NCI-H2171 treated with DMSO at 0.1 percent for 48 hours (cell line): ENCODE measurements at places on chromosomes 16 and 17.

DNA sequence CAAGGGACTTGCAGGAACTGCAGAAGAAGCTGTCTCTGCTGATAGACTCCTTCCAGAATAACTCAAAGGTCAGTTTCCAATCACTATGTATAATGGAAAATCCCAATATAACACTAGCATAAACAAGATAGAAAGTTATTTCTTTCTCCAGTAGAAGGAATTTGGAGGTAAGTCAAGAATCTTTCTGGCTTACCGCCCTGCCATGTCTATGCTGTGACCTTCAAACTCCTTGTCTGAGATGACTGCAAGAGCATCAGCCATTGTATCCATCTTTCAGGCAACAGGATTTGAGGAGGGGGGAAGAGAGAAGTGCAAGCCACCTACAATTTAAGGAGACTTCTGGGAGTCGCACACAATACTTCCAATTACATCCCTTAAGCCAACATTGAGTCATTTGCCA lies 2.7 kb downstream of the LDAF1 start:
- no peak for DNase-seq

DNA sequence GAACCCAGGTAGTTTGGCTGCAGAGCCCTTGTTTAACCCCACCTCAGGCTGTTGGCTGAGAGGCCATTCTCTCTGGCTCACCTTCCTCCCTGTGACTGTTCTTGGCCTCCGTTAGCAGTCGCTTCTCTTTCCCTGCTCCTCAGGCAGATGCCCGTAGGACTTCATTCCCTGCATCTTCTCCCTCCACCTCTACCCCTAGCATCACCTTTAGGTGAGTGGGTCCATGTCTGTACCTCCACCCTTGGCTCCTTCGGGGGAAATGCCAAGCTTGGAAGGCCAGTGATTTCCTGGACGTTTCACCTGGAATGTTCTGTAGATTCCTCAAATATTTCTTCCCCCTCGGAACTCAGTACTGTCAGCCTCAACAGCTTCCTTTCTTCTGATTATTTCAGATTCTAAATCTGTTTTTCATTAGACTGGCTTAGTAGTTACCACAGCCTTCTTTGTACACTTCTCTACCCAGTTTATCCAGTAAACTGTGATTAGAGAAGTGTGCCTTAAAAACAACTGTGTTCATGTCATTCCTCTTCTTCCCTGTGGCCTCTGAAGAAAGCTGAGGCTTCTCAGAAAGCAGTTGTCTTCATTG lies 227.9 kb downstream of the MSI2 start:
- DNase-seq, result no peak

- no peak for DNase-seq
Measured at GRCh38 chr16:82358606-82359221, 188.7 kb upstream of the MPHOSPH6 start.

- DNase-seq, result no peak
Measured at GRCh38 chr16:74296104-74296431, 546 bp upstream of the PSMD7 start.

- DNase-seq, result no peak
Measured at GRCh38 chr17:58488428-58488890, 251 bp upstream of the HSF5 start.

DNA sequence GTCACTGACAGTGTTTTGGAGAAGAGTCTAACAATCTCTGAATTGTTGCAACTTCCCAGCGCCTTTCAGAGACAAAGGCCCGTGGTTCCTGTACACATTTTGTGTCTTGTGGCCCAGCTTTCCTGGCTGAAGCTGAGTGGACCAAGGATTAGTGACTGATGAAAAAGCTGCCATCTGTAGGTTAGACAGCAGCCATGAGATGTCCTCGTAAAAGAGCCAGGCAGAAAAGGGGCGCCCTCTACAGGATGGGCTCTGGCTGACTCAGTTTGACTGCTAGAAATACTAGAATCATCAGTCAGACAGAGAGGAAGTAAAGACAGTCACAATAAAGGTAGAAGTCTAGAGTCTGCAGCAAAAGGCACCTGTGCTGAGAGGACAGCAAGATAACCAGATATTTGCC lies 26.5 kb upstream of the NF1 start:
- DNase-seq, result no peak

- no peak for DNase-seq
Measured at GRCh38 chr17:49472527-49472926, 22.6 kb upstream of the NGFR start.

DNA sequence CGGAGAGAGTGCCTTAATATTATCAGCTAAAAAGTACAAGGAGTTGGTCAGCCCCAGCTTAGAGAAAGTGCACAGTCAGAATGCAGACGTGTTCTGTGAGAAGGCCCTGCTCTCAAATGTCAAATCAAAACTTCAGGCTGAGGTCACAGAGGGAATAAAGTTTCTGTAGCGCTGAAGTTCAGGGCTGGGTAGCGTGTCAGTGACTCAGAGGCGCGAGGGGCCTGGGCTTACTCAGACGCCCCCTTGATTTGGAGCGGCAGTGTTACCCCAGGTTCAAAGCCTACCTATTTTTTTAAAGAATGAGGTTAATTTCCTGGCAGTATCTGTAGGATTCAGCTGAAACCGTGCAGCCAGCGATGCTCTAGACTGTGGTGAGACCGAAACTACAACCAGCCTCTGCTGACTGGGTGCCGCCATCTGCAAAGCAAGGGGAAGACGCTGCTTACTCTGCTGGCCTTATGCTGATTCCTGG lies 4.8 kb downstream of the CIAO3 start:
- DNase-seq, result no peak

- DNase-seq, result peak; percentile 80
Measured at GRCh38 chr17:44137891-44138709, 3.6 kb upstream of the HROB start.

GRCh38 chr17:34930283-34930682 lies 31.0 kb downstream of the CCT6B start:
- DNase-seq, result no peak

DNA sequence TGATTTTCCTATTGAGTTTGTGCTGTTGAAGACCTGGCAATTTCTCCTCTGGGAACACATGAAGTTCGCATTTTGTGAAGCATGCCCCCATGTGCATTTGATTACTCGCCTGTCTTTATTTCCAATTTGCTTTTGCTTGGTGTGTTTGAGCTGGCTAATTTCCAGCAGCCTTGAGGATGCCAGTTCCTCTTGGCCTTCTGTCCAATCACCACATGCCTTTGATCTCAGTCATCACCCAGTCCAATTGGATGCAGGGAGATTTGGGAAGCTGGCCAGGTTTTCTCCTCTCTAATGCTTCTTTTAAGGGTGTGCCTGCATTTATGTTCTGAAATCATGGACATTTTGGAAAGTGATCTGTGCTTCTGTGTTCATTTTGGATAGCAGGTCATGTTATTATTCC lies 3.8 kb upstream of the TMEM100 start:
- DNase-seq, result peak; percentile 20

DNA sequence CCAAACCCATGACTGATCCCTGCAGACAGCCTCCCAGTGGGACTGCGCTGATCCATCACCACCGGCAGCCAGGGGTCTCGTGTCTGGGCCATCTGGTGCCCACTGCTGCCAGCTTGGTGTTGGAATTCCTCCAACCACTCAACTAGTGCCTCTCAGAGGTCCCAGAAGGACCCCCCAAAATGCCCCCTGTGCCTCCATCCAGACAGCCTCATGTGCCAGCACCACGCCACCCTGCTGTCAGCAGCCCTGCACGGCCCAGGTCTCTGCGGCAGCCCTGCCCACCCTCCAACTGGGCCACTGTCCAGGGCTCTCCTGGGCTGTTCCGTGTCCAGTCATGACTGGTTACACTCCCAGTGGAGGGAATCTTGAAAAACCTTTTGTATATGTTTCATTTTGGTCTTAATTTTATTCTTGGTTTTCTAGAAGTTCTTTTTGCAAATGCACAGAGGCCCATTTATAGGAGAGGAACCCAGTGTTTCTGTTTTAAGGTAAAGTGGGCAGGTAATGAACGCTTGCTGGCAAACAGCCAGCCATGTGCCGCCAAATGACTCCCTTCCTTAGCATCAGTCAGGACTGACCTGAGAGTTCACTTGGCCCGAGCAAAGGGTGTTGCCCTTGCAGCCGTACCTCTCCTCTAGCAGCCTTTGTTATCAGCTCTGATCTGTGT lies 34.6 kb downstream of the GRIN2C start:
- DNase-seq, result peak; percentile 85

- peak; percentile 68 for DNase-seq
Measured at GRCh38 chr16:49675413-49675812, 180.5 kb downstream of the ZNF423 start.
